ENCODE measurements at places on chromosomes 3 and 15.

DNA sequence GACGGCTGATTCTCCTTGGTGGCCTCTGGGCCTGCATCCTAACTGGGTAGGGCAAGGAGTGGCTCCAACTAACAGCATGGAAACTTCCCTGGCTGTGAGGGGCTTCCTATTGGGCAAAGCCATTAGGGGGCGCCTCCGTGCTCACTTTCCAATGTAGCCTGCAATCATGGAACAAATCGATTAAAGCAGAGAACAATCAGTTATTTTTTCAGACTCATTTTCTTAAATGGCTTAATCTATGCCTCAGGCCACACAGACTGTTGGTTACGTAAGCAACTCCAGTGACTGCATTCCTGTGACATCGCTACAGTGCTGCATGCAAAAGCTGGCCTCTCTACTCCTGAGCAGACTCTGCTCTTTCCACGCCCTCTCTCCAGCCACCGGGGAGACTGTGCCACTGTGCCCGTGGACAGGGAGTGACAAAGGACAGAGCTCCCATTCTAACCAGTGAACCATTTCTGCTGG, 278.9 kb downstream of the KLF13 start:
- no peak for DNase-seq

GRCh38 chr15:65033659-65034269, 4.3 kb upstream of the MTFMT start:
- no peak for DNase-seq

DNA sequence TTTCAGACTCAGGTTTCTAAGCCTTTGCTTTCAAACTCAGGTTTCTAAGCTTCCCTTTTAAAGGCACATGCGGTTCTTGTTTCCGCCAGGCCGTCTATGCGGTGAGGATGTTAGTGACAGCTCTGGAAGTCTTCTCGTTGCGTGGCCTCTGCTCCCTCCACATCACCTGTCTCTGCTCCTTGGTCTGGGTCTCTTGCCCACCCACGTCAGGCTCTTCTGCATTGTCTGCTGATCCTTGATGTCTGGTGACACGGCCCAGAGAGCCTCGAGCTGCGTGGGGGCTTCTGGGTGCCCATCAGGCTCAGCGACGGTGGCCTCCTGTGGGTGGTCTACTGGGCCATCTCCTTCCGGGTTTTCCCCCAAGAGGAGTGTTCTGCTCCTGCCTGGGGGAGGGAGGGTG, 30.5 kb downstream of the KLF13 start:
- DNase-seq: no peak

GRCh38 chr3:125151916-125152315, 60.6 kb downstream of the SLC12A8 start:
- no peak for DNase-seq

- no peak for DNase-seq
Measured at GRCh38 chr3:156530980-156531379, 23.9 kb downstream of the SSR3 start.

DNA sequence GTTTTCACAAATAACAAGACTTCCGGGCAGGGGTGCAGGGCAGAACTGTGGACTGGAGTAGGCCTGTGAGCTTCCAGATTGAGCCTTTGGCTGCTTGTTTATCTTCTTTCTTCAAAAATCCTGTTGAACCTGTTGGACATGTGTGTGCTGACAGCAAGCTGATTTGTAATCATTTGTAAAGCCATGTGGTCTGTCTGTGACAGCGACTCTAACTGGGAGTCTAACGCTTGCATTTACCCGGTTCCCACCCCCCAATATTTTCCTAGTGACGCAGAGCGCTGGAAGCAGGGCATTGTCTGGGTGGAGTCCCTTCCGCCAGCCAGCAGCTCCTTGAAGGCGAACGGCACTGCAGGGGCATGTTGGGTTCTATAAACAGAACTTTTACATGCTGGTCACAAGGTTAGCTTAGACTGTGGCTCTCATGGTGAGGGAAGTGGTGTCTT, 85.7 kb upstream of the MYZAP start:
- DNase-seq: no peak

DNA sequence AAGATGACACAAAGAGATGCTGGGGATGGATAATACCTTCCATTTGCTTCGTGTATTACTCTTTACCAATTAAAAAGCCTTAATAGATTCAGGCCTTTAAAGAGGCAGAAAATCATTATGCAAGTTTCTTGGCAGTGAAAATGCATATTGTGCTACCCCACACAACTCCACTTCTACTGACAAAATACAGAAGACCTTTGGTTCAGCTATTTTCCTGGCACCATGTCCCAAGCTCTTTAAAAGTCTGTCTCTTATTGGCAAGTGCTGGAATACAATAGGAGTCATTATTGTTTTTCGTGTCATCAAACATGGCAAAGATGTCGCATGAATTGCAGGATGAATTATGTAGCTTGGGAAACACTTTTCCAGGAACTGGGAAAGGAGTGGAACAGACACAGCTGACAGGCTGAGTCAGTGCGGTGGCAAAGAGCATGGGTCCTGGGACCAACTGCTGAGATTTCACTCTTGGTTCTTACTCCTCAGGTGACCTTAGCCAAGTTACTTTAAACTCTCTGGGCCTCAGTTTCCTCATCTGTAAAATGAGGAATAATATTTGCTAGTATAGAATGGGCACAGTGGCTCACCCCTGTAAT, 5.5 kb upstream of the TSPAN3 start:
- DNase-seq: no peak

GRCh38 chr15:27219636-27220035, 248.7 kb downstream of the GABRG3 start:
- no peak for DNase-seq

- no peak for DNase-seq
Measured at GRCh38 chr15:89825271-89825940, 10.8 kb upstream of the ANPEP start.

GRCh38 chr3:32306072-32306471, 67.6 kb downstream of the CMTM8 start:
- DNase-seq: no peak

GRCh38 chr3:144511346-144511745, 539.7 kb downstream of the DIPK2A start:
- DNase-seq: no peak

- no peak for DNase-seq
Measured at GRCh38 chr15:69604072-69604411, 151.4 kb downstream of the RPLP1 start.

GRCh38 chr3:20160230-20160629, 25.8 kb downstream of the SGO1 start:
- no peak for DNase-seq

GRCh38 chr15:78422571-78423340, 15.3 kb upstream of the IREB2 start:
- no peak for DNase-seq

DNA sequence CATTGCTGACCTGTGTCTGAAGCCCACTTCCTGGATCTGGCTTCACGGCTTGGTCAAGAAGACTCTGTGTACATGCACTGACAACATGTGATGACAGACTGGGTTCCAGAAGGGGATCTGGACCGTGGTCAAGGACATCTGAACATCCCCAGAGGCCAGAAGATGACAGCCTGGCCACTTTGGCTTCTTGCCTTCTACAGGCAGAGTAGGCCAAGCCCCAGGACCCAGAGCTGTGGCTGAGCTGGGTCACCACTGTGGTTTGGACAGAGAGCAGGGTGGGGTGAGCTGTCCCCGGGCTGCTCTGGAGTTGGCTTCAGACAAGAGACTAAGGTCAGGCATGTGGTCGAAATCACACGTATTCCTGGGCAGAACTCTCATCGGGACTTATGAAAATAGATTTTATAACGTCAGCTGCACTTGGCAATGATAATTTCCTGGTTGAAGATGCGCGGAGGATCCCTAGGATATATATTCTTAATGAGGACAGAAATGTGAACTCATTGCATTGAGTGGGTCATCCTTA, 114.1 kb upstream of the FRMD4B start:
- no peak for DNase-seq

DNA sequence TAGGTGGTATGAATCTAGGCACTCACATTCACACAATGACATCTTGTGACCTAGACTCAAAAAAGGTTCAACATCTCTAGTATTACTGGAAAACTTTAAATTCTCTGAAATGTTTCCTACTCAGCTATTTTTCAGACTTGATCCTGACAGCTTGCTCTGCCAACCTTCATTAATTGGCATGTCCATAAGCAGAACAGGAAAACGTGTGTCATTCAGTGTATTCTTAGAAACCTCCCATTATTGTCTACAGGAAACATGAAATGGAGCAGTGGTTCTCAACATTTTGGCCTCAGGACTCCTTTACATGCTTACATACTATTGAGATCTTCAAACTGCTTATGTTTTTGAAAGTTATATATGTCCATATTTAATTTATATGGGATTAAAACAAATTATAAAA, 363.2 kb downstream of the NAALADL2 start:
- DNase-seq: no peak

GRCh38 chr15:62071711-62072308, 5.0 kb downstream of the C2CD4A start:
- DNase-seq: no peak

GRCh38 chr3:89392991-89393390, 285.6 kb downstream of the EPHA3 start:
- no peak for DNase-seq

DNA sequence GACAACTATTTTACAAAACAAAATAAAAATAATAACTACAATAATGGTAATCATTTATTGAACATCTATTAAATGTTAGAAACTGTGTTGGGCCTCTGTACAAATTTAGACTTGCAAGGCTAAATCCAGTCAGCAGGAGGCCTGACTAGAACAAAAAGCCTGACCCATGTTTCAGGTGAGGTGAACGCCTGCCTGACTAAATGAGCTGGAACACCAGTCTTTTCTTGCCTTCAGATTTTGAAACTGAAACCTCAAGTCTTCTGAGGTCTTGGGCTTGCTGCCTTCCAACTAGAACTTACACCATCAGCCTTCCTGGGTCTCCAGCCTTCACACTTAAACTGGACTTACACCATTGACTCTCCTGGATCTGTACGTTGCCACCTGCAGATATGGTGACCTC, 706.9 kb downstream of the TBL1XR1 start:
- DNase-seq: no peak

DNA sequence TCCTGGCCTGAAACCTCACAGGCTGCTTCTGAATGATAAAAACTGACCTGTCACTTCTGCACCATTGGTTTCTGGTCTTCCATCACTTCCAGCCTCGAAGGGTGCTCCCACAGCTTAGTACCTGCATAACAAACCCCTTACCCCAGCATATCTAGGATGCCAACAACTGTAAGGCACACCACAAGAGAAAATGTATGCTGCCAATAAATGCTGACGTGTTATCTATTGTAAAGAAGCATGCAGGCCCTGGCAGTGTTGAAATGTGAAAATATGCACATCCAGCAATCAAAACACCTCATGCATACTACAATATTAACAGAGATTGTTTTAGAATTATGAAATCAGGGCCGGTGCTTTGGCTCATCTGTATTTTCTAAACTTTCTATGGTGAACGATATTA, 242.0 kb upstream of the NSMCE3 start:
- DNase-seq: no peak

- peak; percentile 71 for DNase-seq
Measured at GRCh38 chr15:78565097-78565950, at the start of gene CHRNA5. CHRNA5 (plus strand) TSS chr15:78565520; CDS start chr15:78565720, 200 bp downstream.

- no peak for DNase-seq
Measured at GRCh38 chr15:76123031-76123430, 63.2 kb downstream of the TMEM266 start.

GRCh38 chr15:99447497-99448371, 118.0 kb upstream of the MEF2A start:
- DNase-seq: no peak

Measured in left renal pelvis (tissue), 4 donors.